T-helper 2 cell (primary cell): ENCODE measurements at places on chromosomes 11 and 22.

- no peak for DNase-seq
Observed at GRCh38 chr22:30615543-30615954, 8.6 kb downstream of the TCN2 start.

DNA sequence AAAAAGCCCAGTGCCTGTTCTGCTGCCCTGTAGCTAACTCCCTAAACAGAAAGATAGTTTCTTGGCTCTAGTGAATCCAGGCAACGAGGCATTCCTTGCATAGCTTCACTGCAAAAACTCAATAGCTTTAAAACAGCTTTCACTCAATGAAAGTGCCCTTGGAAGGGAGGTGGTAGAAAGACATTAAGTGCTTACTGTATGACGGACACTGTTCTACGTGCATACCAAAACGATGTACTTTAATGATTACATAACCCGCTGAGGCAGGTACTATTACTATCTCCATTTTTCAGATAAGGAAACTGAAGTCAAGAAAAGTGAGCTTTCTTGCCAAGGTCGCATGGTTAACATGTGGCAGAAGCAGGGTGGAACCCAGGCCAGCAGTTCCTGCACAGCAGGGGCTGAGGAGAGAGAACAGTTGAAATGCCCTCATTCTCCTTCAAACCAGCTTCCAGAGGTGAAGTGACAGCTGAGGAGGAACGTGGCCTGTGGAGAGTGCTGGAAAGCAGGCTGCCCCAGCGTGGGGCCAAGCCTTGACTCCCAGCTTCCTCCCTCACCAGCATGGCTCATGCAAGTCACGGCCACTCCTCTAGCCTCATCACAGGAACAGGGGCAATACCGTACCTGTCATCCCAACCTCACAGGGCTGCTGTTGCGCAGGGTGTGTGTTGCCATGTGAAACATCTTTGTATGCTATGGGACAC lies 227.5 kb upstream of the NARS2 start:
- DNase-seq: no peak

DNA sequence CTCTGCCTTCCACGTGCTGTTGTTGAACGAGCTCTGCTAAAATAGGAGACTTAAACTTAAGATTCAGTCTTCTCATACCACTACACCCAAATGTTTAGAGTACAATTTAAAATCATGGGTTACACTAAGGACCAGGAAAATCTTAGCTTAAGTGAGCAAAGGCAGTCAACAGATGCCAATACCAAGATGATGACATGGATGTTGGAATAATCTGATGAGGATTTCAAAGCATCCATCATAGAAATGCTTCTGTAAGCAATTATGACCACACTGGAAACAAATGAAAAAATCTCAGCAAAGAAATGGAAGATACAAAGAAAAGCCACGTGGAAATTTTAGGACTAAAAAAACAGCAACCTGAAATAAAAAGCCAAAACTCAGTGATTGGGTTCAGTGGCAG lies 109.8 kb downstream of the ATXN10 start:
- DNase-seq: no peak

GRCh38 chr22:46845296-46846149 lies 83.1 kb downstream of the TBC1D22A start:
- no peak for DNase-seq

- DNase-seq: no peak
Observed at GRCh38 chr11:70740488-70740851, 342.1 kb downstream of the CTTN start.

GRCh38 chr22:31932863-31933262 lies 11.5 kb upstream of the YWHAH start:
- DNase-seq: no peak

GRCh38 chr11:110219006-110219785 lies 77.2 kb downstream of the RDX start:
- no peak for DNase-seq

- DNase-seq: no peak
Observed at GRCh38 chr22:38423512-38424503, 31.2 kb downstream of the KCNJ4 start.

DNA sequence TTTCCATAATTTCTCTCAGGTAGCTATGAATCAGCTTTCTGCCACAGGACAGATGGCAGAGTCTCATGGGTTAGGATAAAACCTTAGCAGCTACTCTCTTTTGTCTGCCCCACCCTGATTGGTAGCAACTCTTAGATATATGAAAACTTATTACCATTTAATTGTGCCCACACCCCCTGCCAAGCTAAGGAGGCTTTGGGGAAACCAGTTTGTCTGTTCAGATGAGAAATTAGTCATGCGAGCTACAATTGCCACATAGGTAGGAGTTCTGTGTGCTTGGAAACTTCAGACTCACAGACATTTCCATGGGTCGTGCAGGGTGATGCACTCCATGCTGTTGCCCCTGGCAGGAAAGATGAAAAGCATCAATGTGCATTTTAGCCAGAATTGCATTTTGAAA lies 39.9 kb downstream of the CD44 start:
- peak; percentile 76 for DNase-seq

GRCh38 chr11:84136926-84137325 lies 850.8 kb upstream of the CCDC90B start:
- DNase-seq: no peak

DNA sequence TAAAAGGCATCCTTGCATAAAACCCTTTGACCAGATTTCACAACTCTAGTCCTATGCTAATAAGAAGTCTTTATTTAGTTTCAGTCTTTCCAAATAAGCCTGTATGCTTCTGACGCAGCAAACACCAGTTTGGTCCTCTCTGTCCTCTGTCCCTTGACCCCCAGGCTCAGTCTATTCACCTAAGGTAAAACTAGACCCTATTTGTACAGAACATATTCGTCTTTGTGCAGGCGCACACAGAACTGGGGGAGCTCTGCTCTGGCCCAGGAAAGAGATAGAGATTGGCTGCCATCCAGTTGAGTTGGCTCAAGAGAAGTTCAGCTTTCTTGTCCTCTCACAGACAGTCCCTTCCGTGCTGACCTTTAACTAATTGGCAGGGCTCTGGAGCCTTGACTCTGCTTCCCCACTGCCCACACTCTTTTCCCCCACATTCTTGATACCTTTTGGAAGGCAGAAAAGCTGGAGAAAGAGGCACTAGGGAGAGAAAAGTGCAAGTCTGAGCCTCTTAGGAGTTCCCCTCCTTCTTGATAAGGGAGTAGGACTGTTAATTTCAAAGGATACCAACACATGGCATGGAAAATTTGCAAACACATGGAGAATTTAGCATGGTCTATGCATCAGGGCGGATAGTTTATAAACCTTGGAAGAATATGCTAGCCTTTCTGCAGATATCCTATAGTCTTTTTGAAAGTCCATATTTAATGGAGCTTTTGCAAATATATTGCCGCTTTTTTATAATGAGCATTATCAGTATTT lies 21.2 kb upstream of the PSMA1 start:
- no peak for DNase-seq

DNA sequence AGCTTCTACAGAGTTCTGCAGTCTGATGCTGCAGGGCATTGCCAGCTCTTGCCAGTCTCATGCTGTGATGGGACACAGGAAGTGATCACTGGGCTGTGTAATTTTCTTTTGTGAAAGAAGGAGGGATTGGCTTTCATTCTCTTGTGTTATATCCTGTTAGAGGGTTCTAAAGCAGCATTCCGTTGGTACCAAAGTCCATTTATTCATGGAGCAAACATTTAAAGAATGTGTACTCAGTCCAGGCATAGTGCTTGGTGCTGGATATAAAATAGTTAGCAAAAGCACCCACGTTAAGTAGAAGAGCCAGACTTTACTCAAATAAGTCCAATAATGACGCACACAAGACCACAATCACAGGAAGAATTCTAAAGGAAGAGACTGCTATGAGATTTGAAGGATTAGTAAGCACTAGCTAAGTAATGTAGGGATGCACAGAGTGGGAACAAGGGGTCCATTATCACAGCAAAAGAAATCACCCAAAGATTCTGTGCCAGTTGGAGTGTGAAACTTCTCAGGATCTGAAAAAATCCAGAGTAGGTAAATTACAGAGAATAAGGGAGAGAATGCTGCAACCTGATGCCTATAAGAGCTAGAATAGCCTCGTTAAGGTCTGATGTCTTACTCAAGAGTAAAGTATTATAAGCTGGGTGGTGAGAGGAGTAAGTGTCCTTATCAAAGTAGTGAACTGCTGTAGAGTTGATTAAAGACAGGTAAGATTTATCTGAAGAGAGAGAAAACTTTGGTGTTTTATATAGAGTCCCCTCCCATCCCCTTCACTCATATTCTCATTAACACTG lies 728.3 kb downstream of the METTL15 start:
- DNase-seq: no peak

DNA sequence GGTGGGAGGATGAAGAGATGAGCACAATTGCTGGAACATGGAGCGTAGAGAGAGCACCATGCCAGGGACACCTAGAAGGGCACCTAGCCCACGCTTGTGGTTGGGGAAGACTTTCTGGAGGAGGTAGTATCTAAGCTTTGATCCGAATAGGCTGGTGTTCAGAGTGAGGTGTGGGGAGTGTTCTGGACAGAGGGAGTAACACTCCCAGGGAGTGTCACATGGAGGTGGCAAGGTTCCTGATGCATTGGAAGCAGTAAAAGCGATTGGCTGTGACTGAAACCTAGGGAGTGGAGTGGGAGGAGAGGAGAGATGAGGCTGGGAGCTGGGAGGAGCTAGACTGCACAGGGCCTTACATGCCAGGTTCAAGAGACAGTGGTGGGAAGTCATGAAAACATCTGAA lies 188.0 kb upstream of the NCAM1 start:
- DNase-seq: no peak

DNA sequence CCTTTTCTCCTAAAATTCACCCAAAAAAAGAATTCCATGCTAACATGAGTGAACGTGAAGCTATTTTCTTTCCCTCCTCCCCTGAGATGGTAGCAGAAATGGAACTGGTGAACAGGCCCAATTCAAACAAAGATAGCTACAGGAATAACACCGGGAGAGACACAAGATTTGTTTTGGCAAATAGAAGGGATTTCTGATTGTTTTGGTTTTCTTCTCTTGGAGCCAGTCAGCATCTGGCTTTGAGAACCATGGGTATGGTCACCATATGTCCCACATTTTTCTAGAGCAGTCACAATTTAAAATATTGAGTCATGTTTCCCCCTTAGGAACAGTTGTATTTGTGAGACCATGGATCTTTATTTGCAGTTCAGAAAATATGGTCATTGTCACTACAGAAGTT lies 214.1 kb downstream of the FAM76B start:
- DNase-seq: no peak

DNA sequence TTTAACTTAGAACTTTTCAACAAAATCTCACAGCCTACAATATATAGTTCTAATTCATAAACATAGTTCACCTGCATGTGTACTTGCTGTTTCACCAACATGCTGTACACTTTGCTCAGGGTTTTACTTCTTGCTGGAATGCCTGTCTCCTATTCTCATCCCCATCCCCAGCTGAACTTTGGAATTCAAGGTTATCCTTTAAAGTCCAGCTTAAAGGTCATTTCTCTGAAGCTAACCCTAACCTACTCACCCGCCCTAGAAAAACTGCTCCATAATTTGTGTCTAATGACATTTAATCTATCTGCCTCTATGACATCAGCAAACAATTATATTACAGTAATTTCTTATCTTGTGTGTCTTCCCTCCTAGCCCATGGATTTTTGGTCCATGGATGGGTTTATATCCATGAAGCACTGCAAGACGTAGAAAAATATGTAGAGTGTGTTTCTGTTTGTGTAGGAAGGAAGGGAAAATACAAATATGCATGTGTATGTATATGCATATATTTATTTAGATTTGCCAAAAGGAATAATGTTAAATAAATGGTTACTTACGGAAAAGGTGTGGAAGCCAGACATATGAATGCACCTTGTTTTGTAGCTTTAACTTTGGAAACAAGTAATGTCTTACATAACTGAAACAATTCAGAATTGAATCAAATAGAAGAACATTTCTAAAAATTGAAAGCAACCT lies 99.5 kb upstream of the APOA1 start:
- DNase-seq: no peak

DNA sequence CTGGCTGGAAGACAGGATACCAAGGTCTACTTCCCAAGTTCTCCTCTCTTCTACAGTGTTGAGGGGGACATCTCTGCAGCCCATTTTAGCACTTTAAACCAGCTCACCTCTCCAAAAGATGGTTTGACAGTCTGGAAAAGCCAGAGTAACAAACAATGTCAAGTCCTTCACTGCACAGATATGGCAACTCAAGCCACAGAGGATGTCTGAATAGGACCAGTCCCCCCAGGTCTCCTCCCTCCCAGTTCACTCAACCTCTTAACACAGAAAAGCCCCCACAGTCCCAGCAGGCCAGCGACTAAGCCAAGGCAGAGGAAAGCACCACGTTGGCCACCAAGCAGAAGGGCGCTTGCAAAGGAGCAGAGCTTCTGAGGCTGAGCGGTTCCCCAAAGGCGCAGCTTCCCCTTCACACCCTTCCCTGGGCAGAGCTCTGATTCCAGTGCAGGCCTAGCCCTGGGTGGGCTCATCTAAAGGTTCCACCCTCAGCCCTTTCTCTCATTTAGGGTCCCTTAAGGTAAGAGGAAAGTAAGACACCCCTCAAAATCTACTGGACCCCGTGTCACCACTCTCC lies 62.7 kb downstream of the PAK1 start:
- DNase-seq: no peak

DNA sequence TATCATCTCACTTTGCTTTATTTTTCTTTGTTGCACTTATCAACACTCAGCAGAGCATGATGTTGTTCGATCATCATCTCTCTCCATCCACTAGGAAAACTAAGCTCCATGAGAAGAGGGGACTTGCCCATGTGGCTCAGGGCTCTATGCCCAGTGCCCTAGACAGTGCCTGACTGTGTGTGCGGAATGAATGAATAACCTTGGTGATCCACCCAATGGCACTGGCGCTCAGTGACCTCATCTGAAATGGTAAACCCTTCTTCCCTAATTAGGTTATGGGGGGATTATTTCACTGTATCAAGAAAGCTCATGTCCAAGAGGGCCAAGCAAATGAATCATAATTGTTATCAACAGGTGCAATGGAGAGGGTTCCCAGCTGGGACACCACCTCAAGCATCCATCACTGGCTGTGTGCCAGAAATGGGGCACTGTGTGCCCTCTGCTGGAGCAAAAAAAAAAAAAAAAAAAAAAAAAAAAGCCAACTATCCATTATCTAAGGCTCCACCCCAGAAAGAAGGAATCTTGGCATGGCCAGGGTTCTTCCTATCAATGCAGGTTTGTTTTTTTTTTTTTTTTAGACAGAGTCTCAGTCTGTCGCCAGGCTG lies 172.6 kb downstream of the LARGE1 start:
- DNase-seq: no peak

DNA sequence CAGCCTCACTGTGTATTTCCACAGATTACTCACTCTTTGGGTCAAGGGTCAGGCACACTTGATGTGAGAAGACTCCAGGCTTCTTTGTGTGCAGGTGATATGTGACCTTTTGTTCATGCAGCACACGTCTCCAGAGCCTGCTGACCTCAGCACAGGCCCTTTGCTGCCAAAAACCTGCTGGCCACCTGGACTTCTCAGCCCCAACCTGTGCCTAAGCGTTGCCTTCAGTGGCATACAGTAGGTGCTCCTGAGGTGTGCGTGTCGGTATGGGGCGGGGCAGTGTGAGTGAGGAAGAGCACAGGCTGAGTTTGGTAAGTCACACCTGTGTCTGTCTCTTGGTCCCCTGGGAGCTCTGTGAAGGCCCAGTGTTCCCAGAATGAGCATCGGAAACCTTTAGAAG lies 58.1 kb downstream of the WNT11 start:
- DNase-seq: no peak

GRCh38 chr11:58490827-58491226 lies 17.1 kb downstream of the OR5B21 start:
- DNase-seq: no peak

GRCh38 chr22:27613099-27614005 lies 188.2 kb downstream of the MN1 start:
- no peak for DNase-seq
